Neural progenitor cell (in vitro differentiated cells): ENCODE measurements at places on chromosomes 6 and 20.
A peak's percentile ranks its signal among the peaks of the same experiment; 100 is the strongest.

DNA sequence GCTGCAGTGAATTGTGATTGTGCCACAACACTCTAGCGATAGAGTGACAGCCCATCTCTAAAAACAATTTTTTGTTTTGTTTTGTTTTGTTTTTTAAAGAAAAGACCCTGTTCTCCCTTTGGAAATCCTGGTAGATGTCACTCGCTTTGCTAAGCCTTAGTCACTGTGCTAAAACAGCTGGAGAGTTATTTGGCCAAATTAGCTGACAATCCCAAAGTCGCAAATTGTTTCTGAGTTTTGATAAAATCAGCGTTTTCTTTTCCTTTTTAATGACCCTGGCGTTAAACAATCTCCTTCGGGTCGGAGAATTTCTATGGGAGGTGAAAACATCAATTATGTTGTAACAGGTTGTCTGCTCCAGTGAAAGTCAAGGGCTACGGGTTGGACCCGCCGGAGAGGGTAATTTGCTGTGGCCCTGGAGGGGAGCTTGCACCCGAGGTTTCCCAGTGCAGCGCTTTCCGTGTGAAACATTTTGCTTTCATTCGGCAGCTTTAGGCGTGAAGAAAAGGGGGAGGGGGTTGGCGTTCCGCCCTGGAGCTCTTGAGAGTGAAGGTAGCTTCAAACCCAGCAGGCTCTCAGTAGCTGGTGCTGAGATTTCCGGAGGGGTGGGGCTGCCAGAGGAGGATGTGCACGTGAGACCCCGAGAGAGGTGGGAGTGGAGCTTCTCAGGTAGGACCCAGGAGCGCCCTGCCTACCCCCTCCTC lies 296.6 kb downstream of the PHACTR1 start:
- DNase-seq, result peak; percentile 63

- DNase-seq, result no peak
These were observed 215.2 kb downstream of the TMEM242 start for GRCh38 chr6:157107915-157108651.

- peak; percentile 82 for DNase-seq
These were observed 9.6 kb downstream of the OR2B2 start for GRCh38 chr6:27902335-27903314.

DNA sequence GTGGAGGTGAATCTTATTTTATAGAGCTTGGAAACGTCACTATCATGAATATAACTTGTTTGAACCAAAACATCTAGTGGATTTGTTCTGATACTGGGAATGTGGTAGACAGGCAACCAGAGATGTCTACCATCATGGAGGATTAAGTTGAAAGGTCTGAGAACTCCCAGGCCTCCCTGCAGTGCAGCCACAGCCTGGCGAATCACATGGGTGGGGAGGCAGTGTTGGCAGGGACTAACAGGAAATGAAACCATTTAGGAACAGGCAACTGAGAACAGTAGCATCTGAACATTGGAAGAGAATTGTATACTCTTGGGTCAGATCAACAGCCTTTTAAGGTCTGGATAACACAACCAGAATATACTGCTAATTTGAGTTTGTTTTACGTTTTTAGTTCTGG lies 22.3 kb upstream of the CEP162 start:
- DNase-seq, result no peak

DNA sequence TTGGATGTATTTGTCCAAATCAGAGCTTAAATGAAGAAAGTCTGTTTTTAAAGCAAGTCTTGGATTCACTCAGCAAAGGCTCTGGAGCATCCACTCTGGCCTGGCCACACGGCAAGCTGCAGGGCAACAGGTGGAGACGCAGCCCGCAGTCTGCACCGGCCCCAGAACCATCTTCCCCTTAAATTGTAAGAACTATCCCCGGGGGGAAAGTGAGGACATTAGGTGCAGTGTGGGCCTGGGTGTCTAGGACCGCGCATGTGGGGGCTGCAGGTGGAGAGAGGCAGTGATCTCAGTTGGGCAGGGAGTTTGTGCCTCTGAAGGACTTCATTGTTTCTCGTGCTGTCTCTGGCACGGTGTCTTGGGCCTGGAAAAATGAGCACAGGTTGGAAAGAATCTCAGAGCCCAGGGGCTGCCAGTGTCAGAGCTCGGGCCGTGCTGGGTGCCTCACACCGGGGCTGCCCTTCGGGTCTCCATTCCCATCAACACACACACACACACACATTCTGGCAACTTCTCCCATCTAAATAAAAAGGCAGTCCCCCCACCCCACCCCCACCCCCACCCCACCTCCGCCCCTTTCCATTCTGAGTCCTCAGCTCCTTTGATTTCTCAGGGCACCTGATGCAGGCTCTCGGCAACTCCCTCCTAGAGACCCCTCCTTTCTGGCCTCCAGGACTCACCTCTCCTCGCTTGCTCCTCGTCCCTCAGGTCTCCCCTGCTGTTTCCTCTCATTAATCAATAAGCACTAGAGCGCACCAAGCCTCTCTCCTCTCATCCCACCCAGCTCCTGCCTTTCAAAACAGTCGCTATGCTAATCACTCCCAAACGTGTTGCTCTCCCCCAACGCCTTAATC lies 48.4 kb downstream of the FOXF2 start:
- no peak for DNase-seq
